ENCODE measurements at places on chromosomes 4 and X.

DNA sequence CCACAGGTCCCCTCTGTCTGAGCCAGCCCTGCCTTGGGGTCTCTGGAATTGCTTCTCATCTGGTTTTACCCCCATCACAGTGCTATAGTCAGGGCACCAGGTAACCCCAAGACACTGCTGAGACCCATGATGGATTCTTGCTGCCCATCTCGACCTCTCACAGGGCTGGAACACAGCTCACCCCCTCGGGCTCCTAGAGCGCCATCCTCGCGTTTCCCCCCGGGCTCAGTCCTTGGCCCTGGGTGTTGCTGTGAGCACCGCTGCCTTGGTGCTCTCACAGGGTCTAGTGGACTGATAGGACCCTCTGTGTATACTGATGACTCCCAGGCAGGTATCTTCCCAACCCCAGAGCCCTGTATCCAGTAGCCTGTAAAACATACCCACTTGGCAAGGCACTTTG lies 8.8 kb downstream of the MAEA start:
- no peak for DNase-seq

DNA sequence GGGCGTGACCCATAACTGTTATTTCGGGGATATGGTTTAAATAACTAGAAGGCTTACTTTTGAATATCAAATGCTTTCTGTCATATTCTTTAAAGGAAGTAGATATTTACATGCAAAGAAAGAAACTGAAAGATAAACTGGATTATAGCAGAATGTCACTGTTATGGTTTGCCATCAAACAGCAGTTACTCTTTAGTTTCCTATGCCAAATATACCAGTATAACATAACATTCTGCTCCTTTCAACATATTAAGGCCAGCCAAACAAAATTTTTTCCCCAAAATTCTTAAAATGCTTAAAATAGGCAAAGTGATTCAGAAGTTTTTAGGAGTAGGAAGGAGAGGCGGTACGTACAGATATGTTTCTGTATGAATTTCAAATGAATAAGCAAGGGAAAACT lies 27.0 kb downstream of the KDM6A start:
- no peak for DNase-seq

DNA sequence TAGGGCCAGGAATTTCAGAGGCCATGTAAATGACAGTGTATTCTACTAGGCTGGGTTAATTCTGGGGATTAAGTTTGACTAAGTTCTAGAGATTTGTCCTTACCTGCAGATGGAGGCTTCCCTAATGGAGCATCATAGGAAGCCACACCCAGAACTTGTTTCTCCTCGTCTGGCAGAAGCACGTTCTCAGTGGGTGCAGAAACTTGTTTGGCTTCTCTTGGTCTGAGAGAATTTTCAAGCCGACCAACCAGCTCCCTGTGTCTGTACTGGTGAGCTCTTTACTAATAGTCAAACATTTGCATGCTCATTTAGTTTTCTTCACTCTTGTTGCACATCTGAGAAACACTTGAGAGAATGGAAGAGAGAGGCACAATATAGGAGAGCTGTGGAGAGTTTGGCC lies 907 bp upstream of the ATP10D start:
- no peak for DNase-seq

- no peak for DNase-seq
Observed at GRCh38 chr4:167424341-167425256, 190.3 kb upstream of the SPOCK3 start.

GRCh38 chr4:103136671-103137445 lies 37.2 kb upstream of the BDH2 start:
- DNase-seq = no peak

GRCh38 chr4:149841686-149842085 lies 26.0 kb upstream of the IQCM start:
- no peak for DNase-seq

DNA sequence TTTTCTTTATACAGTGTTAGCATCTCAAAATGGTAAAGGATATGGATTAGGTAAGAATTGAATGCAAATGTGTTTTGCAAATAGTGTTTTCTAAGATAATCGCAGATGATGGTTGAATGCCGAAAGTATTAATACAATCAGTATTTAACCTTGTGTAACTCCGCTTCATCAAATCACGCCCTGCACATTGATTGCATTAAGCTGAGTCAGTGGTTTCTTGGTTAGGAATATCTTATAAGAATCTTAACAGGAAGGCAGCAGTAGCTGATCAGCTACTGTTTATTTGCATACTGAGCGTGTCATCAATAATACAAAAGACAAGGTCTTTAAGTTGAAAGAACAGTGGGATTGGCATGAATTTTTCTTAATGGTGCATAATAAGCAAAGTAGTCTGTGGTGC lies 545.4 kb downstream of the RPA4 start:
- no peak for DNase-seq

DNA sequence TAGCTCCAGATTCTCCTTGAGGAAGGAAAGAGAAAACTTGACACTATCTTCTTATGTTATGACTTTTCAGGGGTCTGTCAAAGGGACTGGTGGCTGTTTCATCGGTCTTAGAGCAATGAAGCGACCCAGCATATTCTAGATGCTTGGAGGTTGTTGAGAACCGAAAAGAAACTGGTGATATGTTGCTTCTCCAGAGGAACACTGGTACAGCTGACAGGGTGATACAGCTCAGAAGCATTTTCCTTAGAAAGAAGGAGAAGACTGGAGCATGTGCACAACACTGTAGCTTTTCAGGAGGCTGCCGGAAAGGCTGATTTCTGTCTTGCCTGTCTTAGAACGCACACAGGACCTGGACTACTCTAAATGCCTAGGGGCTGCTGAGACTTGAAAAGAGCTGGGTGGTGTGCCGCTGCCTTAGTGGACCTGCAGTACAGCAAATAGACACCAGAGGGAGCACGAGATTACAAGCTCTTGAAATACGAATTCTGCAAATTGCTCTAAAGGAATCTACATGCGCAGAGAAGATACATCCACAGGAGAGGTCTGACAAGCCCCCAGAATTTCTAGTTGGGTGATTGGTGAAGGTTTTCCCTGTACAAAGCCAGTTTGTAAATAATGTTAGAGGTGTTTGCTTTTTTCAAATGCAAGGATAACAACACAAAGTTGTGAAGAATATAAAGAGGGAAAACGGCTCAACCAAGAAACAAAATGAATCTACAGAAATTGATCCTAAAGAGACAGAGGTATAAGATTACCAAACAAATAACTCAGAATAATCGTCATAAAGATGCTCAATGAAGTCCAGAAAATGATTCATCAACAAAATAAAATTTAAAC lies 223.1 kb upstream of the DMD start:
- DNase-seq = no peak

DNA sequence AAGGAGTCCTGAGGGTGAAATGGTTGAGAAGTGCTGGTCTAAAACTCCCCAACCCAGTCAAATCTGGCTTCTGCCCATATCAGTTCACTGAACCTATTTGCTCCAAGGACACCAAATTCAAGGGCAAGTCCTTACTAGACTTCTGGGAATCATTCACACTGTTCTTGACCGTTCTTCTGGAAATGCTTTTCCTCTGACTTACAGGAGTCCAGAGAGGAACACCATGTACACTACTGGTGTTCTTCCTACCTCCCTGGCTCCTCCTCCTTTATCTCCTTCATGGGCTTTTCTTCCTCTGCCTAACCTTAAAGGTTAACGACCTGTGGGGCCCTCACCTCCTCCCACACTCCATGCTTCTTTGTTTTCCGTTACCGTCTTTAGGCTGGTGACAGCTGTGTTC lies 281.3 kb downstream of the FRMPD4 start:
- no peak for DNase-seq

DNA sequence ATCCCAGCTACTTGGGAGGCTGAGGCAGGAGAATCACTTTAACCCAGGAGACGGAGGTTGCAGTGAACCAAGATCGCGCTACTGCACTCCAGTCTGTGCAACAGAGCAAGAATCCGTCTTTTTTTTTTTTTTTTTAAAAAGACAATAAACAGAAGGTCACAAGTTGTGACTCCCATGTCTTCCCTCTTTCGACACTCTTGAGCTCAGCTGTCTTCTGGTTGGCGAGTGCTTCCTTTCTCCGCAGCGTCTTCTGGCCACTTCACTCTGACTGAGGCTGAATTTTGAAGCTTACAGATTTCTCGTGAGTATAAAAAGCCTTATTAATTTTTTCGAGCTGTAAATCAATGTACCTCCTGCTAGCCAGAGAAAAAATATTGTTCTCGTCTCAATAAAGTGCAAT lies 124.9 kb downstream of the STOX2 start:
- DNase-seq = no peak

GRCh38 chr4:46277165-46277951 lies 112.6 kb downstream of the GABRA2 start:
- DNase-seq = no peak

GRCh38 chr4:37726666-37727065 lies 40.5 kb upstream of the RELL1 start:
- DNase-seq = no peak

- no peak for DNase-seq
Observed at GRCh38 chrX:87663421-87663820, 145.8 kb downstream of the KLHL4 start.

DNA sequence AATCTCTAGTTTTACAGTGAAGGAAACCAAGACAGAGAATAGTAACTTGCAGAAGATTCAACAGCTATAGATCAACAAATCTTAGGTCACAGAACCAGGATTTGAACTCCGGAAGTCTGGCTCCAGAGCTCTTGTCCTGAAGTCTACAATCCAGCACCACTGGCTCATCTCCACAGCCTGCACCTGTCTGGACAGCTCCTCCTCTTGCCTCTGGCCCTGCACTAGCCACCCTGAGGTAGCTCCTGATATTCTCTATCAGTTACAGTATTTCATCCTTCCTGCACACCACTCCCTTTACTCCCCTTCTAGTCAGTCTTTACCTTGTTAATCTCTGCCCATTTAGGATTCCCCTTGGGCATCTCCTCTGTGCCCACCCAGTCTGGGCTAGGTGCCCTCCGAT lies 58.1 kb upstream of the LNX1 start:
- DNase-seq = no peak

- DNase-seq = no peak
Observed at GRCh38 chr4:10684631-10685030, at the start of gene CLNK. CLNK (minus strand) TSS chr4:10684768; CDS start chr4:10667869, 16,899 bp downstream.

DNA sequence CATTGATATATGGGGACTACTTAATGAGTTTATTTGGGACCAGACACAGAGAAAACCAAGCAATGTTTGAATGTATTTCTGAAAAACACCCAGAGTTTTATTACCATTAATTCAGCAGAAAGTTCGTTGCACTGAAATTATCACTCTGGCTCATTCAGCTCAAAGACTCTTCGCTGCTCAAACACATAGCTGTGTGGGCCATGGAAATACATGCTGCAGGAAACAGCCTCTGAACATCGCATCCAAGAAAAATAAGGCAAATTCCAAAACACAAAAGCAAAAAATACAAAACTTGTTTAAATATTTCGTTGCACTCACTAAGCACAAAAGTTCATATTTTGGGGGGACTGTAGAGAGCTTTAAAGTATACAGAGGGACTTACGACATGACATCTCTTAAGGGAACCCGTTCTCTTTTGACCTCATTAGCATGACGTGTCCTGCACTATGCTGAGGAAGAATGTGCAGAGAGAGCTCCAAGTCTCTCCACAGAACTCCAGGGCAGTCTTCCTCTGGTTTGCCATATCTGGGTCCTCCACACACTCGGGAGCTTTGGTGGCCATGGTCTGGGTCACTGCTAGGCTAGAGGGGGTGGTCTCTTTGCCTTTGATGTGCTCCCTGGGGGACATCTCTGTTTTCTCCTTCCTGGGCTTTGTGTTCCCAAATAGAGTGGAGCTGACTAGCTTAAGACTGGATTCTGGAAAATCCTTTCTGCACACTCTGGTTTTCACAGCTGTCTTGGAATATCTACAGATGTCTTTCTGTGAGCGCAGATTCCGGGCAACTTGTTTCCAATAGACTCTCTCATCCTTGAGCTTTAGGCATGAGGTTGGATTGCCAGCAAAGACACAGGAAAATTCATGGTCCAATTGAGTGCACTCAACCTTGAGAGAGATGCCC lies 2.8 kb downstream of the FGFBP1 start:
- DNase-seq = no peak

DNA sequence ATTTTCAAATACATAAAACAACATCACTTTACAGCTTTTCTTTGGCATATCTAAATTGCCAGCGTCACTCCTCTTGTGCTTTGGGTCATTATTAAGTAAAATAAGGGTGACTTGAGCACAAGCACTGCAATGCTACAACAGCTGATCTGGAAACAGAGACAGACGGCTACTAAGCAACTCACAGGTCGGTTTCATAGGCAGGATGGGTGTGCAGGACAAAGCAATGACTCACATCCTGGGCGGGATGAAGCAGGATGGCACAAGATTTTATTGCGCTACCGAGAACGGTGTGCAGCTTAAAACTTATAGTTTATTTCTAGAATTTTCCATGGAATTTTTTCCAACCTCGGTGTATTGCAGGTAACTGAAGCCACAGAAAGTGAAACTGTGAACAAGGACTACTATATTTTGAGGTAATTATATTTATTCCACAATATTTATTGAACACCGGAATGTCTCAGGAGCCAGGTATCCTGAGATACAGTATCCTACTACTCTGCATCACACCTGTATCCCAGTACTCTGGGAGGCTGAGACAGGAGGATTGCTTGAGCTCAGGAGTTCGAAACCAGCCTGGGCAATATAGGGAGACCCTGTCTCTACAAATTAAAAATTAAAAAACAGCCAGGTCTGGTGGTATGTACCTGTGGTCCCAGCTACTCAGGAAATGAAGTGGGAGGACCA lies 215.5 kb downstream of the APBB2 start:
- DNase-seq = no peak

DNA sequence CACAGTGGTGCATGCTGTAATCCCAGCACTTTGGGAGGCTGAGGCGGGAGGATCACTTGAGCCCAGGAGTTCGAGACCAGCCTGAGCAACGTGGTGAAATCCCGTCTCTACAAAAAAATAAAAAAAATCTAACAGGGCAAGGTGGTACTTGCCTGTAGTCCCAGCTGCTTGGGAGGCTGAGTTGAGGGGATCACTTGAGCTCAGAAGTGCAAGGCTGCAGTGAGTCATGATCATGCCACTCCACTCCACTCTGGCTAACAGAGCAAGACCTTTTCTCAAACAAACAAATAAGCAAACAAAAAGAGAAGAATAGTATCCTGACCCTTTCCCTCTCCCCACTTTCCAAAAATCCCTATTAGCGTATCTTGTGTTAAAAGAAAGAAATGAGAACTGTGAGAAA lies 52.7 kb downstream of the NPY1R start:
- no peak for DNase-seq

GRCh38 chrX:155053656-155054055 lies 17.3 kb downstream of the CMC4 start:
- no peak for DNase-seq

GRCh38 chr4:39621582-39621981 lies 17.1 kb downstream of the SMIM14 start:
- no peak for DNase-seq

- no peak for DNase-seq
Observed at GRCh38 chr4:108772402-108772801, 9.5 kb upstream of the ETNPPL start.

- no peak for DNase-seq
Observed at GRCh38 chrX:85084770-85085393, 81.2 kb downstream of the APOOL start.

DNA sequence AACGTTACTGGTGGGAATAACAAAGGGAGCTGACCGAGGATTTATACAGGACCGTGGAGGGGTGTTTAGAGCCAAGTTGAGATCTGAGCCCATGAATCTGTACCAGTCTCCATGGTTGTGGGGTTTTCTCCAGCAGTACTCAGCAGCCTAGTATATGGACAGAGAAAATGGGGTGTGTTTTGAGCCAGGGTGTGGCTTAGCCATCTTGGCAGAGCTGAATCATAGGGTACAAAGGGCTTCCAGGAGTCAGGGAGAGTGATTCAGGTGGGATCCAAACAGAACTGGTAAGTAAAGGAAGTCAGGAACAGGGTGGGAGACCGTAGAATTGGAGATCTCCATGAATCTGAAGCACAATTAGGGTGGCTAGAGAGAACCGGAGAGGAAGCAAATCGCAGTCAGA lies 7.4 kb upstream of the HPRT1 start:
- no peak for DNase-seq
